ENCODE measurements at places on chromosomes 1 and 21.

DNA sequence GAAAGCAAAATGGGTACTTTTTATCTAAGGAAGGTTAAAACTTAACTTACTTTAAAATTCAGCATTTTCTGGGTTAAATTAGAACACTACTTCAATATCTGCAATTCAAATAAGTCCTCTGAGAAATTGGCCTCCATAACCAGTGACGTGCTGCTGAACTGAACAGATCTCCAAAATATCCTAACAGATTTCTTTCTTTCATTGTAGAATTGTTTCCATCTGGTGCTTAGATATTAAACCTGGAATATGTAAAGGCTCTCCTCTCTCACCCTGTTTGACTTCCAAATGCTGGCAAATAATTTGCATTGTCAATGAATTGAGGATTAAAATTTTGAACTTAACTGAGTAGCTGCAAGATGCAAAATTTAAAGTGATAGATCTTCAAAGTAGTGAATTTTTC, 316.9 kb upstream of the CXADR start:
- no peak for DNase-seq

DNA sequence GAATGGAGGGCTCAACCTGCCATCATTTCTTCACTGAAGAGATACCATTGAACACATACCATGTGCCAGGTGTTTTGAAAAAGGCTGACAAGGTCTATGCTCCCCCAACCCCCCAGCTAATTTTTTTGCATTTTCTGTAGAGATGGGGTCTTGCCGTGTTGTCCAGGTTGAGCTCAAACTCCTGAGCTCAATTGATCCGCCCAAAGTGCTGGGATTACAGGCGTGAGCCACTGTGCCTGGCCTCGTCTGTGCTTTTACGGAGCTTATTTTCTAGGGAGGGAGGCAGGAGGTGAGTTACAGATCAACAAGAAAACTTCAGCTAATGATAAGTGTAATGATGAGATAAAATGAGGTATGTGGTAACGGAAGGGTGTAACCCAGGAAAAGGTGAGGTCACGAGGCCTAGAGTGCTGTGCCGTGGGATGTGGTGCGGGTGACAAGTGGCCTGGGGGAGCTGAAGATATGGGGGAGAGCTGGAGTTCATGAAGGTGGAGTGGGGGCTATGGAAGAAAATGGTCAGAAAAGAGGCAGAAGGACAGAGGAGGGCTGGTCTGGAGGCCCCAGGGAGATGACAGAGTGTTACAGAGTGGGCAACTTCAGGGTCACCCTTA, 28.2 kb downstream of the FAAH start:
- DNase-seq, result no peak

DNA sequence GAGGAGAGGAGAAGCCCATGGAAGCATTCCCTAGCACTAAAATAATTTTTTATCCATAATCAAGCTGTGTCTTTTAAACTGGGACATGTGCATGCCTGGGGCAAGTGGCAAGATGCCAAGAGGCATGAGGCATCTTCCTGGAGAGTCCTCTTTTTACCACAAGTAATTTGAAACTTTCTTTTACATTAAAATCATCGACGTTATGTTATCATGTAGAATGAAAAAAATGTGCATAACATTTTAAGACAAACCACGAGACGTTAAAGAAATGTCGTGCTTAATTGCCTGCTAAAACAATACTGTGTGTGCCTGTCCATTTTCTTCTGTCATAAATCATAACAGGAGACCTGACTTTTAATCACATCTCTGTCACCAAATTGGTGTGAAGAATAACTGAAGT, 1.5 kb downstream of the STYXL2 start:
- DNase-seq, result no peak

GRCh38 chr1:210607361-210607760, 278.7 kb downstream of the HHAT start:
- DNase-seq, result no peak

DNA sequence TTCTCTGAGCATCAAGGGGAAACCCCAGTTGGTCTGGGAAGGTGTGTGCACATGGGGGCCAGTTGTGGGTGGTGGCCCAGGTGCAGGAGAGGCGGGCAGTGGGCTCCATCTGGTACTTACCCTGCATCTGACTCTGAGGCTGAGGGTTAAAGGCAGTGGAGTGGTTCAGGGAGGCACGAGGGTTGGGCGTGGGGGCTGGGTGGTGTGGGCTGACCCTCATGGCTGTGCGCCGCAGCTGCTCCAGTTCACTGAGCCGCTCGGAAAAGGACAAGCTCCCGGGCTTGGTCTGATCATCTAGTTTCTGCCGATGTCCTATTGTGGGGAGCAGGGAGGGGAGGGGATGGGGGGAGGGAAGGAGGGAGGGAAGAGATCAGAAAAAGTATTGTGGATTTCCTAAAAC, 165.5 kb downstream of the CLIC6 start:
- DNase-seq, result no peak

GRCh38 chr1:217026531-217026930, 303.3 kb upstream of the ESRRG start:
- DNase-seq, result no peak

Data from stimulated activated CD8-positive, alpha-beta memory T cell treated with anti-CD3 and anti-CD28 coated beads, Interleukin-7, amount 100 ng/mL, for 1 hour (primary cell).